Esophagus mucosa (tissue), 1 donor: ENCODE measurements at places on chromosomes 6 and 20. TPM values are rescaled to one million over a fixed set of nuclear protein-coding genes. Genes with fewer than 3 reads are reported as not detected.

DNA sequence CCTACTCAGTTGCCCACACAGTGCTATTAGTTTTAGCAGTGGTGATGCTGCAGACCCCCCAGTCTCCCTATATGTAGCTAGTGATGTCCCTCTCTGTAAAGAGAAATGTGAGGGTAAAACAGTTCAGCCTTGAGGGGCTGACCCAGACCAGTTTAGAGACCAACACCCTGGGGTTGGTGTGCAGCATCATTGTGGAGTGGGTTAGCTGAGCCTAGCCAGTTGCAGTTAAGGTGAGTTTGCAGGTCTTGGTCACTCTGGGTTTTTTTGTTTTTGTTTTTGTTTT lies 401 bp upstream of the B3GALT4 start:
- no peak for ATAC-seq

DNA sequence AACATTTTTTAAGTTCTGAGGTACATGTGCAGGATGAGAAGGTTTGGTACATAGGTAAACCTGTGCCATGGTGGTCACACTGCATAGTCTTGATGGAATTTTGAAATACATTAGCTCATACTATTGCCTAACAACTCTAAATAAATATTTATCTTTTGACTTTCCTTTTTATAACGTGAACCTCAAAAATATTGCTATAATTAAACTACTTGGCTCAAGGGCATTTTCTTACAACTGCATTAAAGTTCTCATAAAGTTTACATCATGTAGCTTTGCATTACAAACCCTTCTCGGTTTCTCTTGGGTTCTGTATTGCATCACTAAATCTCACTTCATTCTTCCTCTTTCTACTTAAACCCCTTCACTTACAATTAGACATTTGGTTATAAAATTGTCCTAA lies 636.0 kb upstream of the PTCHD4 start:
- peak; percentile 33 for ATAC-seq

DNA sequence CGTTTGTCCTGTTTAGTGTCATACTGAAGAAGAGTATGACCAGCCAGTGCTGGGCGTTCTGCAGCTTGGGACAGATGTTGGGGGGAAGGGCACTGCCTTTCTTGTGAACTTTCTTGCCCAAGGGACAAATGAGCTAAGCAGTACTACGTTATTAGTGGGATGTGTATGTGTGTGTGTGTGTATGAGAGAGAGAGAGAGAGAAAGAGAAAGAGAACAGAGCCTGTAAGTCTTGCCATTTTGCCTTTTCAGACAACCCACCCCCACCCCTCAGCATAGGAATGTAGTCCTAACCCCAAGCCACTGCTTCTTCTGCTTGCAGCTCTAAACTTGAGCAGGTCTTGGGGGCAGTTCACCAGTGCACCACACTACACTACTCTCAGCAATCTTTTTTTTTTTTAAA lies 45.5 kb downstream of the E2F3 start:
- ATAC-seq = no peak

DNA sequence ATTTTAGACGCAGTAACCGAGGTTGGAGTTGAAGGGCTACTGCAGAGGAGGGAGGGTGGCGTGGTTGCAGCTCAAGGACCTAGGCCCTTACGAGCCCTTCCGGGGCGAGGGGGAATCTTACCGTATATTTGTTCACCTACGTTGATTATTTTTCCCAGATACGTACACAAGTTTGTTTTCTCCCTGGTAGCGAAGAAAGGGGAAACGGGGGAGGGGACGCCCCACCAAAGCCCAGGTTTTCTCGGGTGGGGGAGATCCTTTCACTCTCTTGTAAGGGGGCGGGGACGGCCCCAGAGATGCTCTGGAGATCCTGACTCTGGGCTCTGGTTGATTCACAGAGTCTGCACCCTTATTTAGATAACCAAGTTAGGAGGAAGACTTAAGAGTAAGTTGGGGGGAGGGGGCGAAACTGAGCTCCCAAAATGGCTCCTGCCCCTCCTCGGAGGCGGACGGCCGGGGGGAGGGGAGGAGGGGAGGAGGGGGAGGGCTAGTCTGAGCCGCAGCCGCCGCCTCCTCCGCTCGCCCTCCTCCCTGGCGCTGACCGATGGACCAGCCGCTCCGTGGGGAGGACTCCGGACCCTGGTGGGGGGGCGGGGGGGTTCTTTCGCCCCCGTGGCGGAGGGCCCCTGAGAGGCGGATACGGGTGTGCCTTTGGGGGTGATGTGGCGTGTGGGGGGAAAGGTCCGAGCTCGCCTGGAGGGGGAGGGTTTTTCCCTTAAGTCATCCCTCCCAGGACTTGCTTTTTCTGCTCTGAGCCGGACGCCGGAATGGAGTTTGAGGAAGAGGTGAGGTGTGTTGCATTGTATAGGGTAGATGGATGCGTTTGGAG lies 2.2 kb downstream of the BRD2 start:
- ATAC-seq = peak; percentile 30

GRCh38 chr20:24241466-24241865 lies 228.0 kb upstream of the SYNDIG1 start:
- no peak for ATAC-seq

Gene DNMT3B
- total RNA-seq = 0.84 TPM

DNA sequence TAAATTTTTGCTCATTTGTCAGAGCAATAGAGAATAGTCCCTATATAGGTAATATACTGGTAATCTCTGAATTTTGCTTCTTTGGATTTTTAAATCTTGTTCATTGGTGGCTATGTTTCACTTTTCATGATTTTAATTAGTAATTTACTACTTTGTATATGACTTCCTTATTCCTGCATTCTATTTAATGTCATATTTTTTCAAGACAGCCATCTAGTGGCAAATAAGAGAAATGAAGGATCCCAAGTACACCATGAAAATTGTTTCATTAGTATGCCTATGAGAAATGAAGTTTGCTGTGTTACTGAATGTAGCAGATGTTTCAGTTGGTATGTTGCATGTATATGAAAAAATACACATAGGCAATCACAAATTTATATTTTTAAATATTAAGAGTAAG lies 82.4 kb downstream of the ZNF292 start:
- no peak for ATAC-seq

Gene BLCAP
- total RNA-seq = 66.1 TPM

Gene PNPLA1
- total RNA-seq = 0.20 TPM
